ENCODE measurements at places on chromosomes 1 and 21.
A peak's percentile ranks its signal among the peaks of the same experiment; 100 is the strongest.

DNA sequence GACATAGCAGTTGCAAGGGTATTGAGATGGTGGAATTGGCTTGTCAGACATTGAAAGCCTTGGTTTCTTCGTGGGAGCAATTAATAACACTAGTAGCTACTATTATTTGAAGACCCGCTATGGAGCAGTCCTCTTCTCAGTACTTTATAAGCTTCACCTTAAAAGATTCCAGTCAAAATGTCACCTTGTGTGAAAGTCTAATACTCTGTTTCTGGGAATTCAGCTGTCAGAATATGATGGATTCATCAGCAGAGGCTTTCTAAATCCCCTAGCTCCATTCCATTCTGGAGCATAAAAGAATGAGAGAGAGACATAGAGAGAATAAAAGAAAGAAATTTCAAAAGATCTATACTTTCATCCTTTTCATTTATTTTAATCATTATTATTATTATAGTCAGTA lies 375.9 kb upstream of the ADGRL2 start:
- no peak for DNase-seq

- no peak for DNase-seq
Observed at GRCh38 chr1:153735090-153735420, 7.2 kb downstream of the INTS3 start.

DNA sequence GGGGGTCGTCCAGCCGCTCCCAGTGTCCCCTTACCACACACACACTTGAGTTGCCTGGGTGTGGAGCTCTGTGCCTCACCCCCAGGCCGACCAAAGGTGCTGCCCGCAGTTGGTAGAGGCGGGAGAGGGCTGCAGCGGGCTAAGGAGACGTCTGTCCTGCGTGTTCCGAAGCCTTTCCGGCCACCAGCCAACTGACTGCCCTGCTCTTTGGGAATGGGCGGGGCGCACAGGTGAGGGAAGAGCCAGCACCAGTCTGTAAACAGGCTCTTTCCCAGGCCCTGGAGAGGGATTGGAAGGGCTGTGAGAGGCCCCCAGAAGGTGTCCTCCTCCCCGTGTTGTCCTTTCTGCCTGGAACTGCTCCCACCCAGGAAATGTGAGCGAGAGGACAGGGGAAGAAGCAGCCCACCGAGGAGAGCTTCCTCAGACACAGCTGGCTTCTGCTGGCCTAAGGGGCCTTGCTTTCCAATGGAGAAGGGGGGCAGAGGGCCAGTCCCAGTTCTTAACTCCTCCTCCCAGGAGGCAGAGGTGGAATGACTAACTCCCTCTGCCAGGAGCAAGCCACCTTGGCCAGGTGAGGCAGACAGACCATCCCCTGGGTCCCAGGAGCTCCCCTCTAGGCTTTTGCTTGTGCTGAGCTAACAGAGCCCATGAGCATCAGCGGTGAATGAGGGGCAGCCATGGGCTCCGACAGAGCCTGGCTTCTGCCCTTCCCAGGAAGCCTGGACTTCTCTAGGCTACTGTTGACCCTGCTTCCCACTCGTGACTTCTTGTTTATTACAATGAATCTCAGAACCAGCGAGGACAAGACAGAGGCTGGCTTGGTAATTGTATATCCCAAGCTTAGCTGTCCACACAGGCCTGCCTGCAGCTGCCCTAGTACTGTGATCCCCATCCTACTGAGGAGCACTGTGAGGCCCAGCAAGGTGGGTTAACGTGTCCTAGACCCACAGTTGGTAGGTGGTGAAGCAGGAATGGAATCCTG lies 158.1 kb upstream of the COA6 start:
- no peak for DNase-seq

- DNase-seq: peak; percentile 23
Observed at GRCh38 chr1:9990944-9991343, 6.1 kb upstream of the RBP7 start.

- no peak for DNase-seq
Observed at GRCh38 chr21:33859373-33860102, 56.1 kb downstream of the ATP5PO start.

GRCh38 chr1:101153692-101154091 lies 83.1 kb upstream of the S1PR1 start:
- DNase-seq: no peak

DNA sequence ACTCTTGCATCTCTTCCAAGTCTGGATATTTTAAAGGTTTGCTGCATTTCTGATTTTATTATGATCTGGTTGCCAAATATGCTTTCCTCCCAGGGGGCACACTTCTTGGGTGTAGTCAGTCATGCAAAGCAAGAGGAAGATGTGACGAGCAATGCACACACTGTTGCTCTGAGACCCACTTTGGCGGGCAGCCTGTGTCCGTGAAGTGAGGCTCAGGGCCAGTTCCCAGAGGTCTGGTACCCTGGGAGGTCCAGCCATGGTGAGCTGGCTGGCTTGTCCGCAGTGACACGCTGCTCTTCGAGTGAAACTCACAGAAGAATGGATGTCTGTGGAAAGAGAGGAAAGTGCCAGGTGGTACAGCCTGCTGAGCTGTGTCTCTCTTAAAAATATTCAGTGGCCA lies 52.8 kb upstream of the EDN2 start:
- no peak for DNase-seq

- DNase-seq: no peak
Observed at GRCh38 chr1:30089024-30089430, 634.4 kb downstream of the MATN1 start.

GRCh38 chr1:103937763-103938357 lies 188.2 kb downstream of the AMY1C start:
- DNase-seq: no peak

- DNase-seq: no peak
Observed at GRCh38 chr1:165228676-165229075, 127.8 kb downstream of the LMX1A start.

- DNase-seq: no peak
Observed at GRCh38 chr1:81703391-81703755, 97.4 kb upstream of the ADGRL2 start.

DNA sequence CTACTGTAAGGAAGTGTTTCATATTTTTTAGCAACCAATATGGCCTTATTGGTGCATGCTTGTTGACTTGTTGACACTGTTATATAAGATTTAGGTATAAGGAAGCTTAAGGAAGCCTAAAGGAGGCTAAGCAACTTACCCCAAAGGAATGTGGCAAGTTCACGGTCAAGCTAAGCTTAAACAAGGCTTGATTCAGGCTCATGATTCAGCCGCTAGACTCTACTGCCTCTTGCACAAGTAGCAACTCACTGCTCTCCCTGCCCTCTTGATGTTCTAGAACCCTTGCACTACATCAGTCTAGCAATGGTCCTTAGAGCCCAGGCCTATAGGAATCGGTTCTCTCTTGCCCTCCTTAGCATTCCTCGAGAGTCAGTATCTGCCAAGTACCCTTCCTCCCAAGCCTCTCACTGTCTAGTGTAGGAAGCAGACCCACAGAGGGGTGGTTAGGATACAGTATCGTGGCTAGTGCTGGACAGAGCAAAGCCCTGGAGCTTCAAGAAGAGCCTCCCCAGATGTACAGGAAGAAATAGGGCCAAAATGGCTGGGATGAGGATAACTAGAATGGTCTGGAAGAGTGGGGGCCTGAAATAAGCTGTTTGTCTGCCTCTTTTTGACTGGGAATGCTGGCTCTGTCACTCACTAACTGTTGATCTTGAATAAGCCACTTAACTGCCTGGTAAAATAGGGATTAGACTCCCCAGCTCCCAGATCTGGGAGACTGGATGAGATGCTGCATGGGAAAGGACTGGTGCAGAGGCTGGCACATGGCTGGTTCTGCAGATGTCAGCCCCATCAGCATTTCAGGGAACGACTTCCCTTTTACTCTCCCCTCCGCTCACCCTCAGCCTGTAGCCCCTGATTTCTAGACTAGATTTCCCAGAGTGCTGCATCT lies 122.2 kb downstream of the NAV1 start:
- no peak for DNase-seq

DNA sequence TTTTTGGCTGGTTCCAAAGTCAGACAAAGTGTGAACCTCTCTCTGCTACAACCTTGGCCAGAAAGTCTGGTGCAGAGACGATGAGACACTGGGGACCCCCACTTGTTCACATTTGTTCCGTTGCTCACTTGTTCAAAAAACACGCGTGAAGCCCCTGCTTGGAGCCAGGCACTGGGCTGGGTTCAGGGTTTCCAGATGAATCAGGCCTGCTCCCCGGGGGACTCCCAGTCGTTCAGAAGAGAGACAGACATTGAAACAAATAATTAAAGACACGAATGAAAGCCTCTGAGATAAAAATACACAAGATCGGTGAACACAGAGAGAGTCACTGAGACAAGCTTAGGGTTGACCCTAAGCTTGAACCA lies 101.5 kb upstream of the RUNX3 start:
- DNase-seq: no peak

DNA sequence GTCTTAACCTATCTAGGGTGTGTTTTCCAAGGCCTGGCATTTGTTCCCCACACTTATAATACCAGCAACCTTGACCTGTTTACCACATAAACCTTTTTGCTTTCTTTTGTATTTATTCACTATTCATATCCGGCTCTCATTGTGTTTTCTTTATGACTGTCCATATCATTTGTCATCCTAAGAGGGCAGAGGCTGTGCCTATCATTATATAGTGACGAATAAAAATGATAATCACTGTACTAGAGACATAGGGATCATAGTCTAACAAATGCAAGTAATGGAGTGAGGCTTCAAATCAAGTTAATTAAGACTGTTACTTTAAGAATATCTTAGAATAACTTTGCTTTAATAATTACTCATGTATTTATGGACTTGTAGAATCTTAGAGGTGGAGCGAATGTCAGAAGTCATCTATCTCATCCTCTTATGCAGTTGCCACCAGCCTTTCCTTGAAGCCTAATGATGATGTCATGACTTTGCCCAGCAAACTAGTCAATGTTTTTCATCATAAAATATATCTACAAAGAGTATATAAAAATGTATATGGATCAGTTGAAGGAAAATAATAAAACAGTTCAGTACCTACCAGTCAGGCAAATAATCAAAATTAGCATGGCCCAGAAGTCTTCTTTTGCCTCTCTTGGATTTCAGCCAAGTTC lies 4.7 kb upstream of the ETV3 start:
- DNase-seq: no peak

DNA sequence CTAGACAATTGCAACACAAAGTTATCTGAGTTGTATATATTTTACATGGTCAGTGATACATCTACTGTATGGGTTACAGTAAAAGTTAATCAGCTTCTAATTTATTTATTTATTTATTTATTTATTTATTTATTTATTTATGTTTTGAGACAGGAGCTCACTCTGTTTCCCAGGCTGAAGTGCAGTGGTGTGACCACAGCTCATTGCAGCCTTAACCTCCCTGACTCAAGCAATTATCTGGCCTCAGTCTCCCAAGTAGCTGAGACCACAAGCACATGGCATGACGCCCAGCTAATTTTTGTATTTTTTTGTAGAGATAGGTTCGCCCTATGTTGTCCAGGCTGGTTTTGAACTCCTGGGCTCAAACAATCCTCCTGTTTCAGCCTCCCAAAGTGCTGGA lies 241.6 kb downstream of the PTPRC start:
- DNase-seq: no peak

DNA sequence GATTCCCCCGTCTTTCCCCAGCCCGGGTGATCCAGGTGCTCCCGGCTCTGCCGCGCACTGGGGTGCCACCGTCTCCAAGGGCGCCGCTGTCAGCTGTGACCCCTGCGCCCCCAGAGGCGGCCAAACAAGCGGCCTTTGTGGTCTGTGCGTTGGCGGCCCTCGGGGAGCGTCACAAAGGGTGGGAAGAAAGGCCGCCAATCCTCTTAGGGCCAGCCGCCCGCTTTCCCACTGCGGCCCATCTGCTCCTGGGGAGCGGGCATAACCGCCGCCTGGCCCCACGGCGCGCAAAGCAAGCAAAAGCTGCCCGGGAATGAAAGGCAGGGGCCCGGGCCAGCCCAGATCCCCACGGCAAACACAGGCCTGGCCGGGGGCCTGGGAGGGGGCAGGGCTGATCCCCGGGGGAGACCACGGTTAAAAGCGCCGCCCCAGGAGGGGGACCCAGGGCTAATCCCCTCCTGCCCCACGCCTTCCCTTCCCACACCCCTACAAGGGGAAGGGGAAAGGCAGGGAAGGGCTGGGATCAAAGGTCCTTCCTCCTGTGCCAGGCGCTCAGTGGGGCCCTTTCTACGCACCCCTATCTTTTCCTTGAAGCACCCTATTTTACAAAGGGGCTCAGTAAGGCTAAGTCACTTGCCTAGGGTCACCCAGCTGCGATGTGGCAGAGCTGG lies 24.0 kb downstream of the C1QB start:
- DNase-seq: no peak

DNA sequence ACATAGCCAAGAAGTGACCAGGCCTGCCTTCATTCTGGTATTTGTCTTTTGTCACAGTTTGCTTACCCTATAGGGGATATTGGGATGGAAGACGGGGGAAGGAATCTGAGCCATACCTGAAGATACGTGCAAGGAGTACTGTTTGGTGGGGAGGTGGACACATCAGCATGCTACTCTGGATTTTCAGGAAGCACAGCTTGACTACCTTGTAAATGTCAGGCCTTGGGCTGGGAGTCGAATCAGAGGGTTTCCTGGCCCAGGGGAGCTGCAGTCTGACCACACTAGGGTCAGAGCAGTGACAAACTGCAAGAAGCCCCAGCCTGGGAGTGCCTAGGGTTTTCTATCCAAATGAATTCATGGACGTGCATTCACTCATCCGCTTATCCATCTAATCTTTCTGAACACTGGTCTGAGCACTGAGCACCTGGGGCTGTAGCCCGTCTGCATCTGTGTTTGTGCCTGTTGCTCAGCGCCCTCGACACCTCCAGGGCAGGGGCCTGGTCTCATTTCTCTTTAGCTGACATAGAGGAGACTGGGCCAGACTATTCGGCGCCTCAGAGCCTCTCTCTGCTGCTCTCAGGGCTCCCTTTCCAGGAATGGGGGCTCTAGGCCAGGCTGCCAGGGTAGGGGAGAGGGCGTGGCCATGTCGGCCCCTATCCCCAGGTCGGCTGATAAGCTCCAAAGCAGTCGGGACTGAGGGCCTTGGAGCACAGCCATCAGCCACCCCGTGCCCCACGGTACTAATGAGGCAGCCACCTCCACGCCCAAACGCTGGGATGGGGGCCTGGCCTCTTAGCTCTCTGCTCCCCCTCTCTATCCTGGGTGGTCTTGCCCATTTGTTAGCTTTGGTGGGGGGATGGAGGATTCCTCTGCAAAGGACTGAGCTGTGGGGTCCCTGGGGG lies 47.0 kb upstream of the SLC2A1 start:
- DNase-seq: no peak

DNA sequence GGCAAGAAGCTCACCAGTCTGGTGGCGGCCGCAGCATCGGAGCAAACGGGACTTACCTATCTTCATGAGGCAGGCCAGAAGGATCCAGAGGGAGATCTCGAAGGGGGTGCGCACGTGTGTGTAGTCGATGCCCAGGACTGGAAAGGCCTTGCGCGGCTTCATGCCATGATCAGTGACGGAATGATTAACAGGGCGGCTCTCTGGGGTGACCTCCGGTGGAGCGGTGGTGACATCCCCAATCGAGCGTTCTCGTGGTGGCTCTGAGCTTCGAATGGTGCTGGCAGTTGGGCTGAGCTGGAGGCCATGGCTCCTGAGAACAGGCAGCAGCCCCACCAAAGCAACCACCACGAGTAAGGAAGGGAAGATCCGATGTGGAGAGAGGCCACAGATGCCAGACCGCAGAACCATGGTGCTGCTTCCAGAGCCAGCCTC lies 982 bp downstream of the SLC9A1 start:
- no peak for DNase-seq
